ENCODE measurements at places on chromosomes 2 and 18.
A peak's percentile ranks its signal among the peaks of the same experiment; 100 is the strongest.

- no peak for DNase-seq
Measured at GRCh38 chr2:46719487-46719886, 196.1 kb downstream of the MCFD2 start.

- DNase-seq = no peak
Measured at GRCh38 chr2:184679219-184680018, 81.1 kb downstream of the ZNF804A start.

- DNase-seq = no peak
Measured at GRCh38 chr18:26421931-26422330, 126.4 kb downstream of the KCTD1 start.

GRCh38 chr2:203431391-203432185 is 103.4 kb downstream of the ABI2 start:
- no peak for DNase-seq

- no peak for DNase-seq
Measured at GRCh38 chr18:62878305-62878704, 163.0 kb downstream of the PHLPP1 start.

DNA sequence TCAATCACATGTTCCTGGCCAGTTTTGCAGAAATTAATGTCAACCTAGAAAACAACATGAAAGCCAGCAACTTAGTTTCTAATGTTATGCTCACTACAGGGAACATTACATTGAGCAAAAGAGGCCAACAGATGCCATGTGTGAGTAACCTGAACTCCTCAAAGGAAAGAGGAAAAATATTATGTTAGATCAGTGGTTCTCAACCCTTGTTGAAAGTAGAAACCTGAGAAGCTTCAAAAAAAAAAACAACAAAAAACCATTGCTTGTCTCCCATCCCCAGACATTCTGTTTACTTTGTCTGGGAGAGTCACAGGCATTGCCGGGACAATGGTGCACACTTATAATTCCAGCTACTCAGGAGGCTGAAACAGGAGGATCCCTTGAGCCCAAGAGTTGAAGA is 57.7 kb downstream of the METTL4 start:
- DNase-seq = no peak

- DNase-seq = peak; percentile 86
Measured at GRCh38 chr2:120373424-120373823, 27.5 kb downstream of the INHBB start.

DNA sequence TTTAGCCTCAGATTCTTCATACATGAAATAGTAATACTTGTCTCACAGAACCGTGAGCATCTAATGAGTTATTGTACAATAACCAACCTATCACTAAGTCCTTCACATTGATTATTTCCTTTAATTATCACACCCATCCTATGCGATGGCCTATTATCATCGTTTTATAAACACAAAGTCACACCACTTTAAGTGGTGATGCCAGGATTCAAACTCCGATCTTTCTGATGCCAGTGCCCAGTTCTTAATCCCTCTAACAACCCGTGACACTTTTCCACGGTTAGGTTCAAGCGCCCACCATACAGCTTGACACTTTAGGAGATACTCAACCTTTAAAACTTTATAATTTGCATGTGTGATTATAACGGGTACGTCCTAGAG is 523 bp upstream of the ALMS1 start:
- DNase-seq = no peak

- no peak for DNase-seq
Measured at GRCh38 chr18:13397504-13398163, 179.1 kb downstream of the LDLRAD4 start.

DNA sequence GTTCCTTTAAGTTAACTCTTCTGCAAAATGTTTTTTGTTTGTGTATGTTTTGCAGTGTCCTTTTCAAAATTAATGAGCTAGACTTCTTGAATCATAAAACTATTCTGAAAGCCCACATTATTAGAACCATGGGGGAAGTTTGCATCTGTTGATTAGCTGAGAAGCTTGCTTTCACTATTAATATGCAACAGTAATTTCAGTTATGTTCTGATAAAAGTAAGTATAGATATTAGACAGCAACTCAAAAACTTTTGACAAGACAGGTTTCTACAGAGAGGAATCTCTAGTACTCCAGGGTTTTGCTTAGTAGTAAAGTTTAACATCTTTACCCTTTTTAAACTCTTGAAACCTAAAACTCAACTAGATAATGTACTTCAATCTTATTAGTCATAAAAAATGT is 147.8 kb downstream of the UBE2E3 start:
- DNase-seq = no peak

DNA sequence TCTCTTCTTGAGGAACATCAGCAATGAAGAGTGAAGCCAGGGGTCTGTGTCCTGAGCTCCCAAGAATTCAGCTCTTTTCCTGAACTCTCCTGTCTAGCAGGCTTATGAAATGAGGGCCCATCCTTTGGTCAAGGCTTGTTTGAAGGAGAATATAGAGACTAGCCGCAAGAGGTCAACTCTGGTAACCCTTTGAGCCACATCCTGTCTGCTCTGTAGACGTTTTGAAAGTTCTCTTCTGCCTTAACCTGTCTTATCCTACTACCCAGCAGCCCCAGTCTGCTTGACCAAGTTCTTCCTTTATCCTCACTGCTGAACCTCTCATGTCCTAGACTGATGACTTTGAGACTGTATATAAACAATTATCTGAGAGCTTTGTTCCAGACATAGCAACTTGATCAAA is 5.4 kb downstream of the SEMA4F start:
- no peak for DNase-seq

GRCh38 chr2:46471697-46472096 is 7.7 kb upstream of the TMEM247 start:
- no peak for DNase-seq

DNA sequence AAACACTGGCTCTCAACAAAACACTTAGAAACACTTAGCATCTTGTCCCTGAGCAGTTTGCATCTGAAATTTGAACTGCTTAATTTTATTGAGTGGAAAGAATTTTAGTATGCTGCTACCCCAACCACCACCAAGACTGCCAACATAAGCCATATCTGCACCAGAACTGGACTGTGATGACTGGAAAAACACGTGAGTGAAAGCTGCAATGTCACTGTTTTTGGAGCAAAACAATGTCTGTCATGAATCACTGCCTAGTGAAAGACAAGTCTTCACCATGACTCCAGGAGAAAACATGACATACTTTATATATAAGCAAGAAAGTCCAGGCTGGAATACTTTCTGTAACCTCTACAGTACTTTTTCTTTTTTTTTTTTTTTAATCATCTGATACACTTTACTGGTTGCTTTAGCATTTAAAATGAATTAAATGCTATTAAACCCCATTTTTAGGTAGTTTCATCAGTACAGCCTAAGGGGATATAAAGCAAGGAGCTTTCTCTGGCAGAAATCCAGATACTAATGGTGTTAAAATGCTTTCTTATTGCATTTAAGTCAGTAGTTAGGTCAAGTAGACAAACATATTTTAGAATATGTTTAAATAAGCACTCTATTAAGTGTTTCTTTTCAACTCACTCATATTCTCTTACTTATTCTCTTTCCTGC is 2129.4 kb upstream of the PIK3C3 start:
- DNase-seq = no peak

DNA sequence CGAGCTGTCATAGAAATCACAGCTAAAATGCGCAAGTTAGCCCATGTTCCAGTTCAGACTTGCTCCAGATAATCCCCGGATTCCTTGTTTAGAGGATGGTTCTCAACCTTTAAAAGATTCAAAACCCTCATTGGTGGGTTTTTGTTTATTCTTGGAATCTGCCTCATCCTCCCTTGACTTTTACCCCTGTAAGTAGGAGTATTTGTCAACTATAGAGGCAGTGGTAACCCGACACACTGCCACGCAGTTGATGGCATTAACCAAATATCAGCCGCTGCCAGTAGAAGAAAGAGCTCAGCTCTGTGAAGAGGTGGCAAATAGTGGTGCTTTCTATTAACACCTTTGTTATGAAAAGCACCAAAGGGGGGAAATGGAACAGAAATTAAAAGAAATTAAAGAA is 40.4 kb upstream of the SELENOI start:
- DNase-seq = no peak

DNA sequence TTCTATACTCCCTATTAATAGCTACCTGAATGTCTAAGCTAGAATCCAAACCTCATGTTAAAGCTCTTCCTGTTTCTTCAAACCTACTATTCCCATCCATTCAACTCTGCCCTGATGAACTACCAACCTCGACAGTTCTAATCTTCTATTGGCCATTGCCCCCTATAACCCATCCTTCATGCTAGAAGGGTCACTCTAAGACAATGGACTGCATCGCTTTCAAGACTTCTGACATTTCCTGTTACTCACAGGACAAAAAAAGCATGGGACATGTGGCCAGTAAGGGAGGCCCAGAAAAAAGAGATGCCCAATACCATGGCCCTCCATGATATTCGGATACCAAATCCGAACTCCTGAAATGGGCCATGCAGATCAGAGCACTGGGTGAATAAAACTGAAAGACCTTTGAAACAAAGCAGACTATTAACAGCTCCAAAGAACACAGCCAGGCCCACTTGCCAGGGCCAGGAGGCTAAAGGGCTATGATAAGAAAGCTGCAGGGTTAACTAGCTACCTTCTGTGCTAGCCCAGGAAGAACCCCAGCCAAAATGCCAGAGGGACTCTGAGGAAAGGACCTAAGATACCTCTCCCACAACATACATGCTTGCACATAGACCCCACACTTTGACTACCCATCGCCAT is 4.5 kb downstream of the B4GALT6 start:
- DNase-seq = no peak

- DNase-seq = no peak
Measured at GRCh38 chr2:231914077-231914690, 12.0 kb downstream of the NPPC start.

DNA sequence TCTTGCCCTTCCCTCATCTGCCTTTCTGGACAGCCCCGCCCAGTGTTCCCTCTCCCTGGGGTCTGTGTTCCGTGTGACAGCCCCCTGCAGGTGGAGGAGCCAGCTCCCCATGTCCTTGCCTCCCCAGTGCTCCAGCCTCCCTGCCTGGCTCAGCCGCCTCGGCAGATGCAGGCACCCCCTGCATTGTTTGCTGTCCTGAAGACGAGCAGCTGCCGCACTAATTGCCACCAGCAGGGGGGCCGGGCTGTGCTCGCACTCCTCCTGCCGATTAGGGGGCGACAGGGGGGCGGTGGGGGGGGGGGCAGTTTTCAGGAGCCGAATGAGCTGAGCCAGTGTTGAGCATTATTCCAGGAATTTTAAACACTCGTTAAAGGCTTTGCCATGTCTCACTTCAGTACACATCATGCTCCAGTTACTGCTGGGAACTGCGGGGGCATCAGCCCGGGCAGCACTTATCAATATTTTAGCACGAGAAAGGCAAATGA is 23.3 kb downstream of the SIX3 start:
- DNase-seq = peak; percentile 81

GRCh38 chr18:60391571-60392226 is 19.1 kb upstream of the MC4R start:
- DNase-seq = no peak

GRCh38 chr18:43665105-43665788 is 388.0 kb upstream of the SYT4 start:
- no peak for DNase-seq

GRCh38 chr2:120132190-120132589 is 91.0 kb downstream of the TMEM185B start:
- no peak for DNase-seq

DNA sequence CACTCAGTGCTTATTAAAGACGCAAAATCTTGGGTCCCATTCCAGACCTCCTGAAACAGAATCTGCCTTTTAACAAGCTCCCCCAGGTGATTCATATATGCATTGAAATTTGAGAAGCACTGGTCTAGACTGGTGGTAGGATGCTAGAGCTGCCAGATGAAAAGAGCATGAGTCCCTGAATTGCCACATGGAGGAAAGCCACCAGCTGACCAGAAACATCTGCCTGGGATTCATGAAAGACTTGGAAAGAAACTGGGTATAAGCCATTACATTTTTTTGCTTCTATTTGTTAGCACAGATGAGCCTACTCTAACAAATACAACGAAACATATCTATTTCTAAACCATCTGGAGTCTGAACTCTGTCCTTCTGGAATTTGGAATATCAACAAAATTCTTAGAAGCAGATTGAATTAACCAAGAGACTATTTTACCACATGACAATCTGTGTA is 228.9 kb downstream of the RBM43 start:
- no peak for DNase-seq

DNA sequence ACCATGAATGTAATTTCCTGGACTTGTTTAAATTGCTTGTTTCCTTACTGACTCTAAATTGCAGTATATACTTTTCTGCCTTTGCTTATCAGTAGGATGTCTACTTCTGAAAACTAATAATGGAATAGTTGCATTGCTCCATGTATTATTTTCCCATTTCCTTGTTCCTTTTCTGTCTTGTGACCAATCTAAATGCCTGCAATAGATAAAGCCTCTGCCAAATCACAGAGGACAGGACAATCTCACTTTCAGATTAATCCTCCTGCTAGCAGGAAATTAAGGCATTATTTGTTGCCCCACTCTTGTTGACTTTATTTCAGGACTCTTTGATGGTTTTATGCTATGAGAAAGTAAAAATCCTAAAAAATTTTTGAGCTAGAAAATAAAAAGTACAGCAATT is 4.7 kb upstream of the ESCO1 start:
- no peak for DNase-seq

DNA sequence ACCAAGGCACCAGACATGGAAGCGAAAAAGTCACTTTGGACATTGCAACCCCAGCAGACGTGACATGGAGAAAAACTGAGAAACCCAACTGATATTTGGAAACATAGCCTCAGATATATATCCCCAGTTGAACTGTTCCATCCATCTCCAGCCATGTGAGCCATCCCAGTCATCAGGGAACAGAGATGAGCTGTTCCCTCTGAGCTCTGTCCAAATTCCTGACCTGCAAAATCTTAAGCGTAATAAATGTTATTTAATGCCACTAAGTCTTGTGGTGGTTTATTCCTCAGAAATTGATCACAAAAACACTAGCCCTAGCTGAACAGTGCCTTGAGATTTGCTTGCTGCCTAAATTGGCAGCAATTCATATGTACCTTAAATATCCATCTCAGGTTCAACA is 182.8 kb downstream of the NRP2 start:
- DNase-seq = no peak

DNA sequence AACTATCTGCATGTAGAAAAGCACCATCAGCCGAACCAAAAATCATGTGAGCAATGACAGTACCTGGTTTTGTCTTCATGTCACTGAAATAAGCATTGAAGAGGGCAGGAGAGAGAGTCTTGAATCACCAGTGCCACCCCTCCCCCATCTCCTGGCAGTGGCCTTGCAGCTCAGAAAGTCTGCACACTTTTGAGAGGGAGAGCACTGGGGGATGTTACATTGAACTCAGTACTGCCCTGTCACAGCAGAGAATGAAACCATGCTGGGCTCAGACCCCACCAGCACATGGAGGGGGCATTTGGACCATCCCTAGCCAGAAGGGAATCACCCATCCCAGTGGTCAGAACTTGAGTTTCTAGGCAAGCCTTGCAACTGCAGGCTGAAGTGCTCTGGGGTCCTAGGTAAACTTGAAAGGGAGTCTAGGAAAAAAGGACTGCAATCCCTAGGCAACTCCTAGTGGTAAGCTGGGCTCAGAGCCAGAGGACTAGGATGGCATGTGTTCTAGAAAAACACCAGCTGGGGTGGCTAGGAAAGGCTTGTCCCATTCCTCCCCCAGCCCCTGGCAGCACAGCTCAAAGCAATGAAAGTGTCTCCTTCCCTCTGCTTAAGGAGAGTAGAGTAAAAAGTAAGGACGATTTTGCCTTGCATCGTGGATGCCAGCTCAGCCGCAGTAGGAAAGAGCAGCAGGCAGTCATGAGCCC is 259.9 kb upstream of the MYT1L start:
- DNase-seq = no peak

- DNase-seq = no peak
Measured at GRCh38 chr18:77344786-77345500, 95.3 kb downstream of the GALR1 start.

- DNase-seq = no peak
Measured at GRCh38 chr18:25830787-25831186, 259.6 kb downstream of the SS18 start.

- peak; percentile 19 for DNase-seq
Measured at GRCh38 chr2:49044350-49045079, 109.8 kb downstream of the FSHR start.

All from iPS-NIHi11 (cell line).